ENCODE measurements at places on chromosomes 16 and 17.

DNA sequence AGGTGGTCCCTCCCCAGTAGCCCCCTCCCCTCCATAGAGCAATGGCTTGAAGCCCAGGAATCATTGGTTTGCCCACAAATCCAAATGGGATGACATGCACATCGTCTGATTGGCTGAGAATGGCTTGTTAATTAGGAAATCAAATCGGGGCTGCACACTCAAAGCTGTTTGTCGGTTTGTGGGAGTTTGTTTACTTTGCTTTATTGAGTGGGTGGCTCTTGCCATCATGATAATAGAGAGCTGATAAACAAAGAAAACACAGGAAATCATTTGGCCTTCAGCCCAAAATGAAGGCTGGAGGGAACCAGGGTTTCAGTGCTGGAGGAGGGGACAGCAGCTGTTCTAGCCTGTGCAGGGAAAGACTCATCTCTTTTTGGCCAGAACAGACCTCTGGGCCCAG lies 316.3 kb downstream of the CBLN1 start:
- peak; percentile 17 for DNase-seq

- DNase-seq, result peak; percentile 26
Observed at GRCh38 chr16:83933885-83934683, 19.0 kb upstream of the OSGIN1 start.

GRCh38 chr16:28549301-28549899 lies 4.3 kb upstream of the SGF29 start:
- peak; percentile 31 for DNase-seq

- DNase-seq, result no peak
Observed at GRCh38 chr16:50188619-50189136, 35.6 kb downstream of the TENT4B start.

Measured in AG08395 (cell line).